Vagina (tissue), 2 donors: ENCODE measurements at places on chromosomes 7 and 10.
A peak's percentile ranks its signal among the peaks of the same experiment; 100 is the strongest.

GRCh38 chr10:17213646-17214349 lies 12.3 kb upstream of the TRDMT1 start:
- DNase-seq, result no peak

DNA sequence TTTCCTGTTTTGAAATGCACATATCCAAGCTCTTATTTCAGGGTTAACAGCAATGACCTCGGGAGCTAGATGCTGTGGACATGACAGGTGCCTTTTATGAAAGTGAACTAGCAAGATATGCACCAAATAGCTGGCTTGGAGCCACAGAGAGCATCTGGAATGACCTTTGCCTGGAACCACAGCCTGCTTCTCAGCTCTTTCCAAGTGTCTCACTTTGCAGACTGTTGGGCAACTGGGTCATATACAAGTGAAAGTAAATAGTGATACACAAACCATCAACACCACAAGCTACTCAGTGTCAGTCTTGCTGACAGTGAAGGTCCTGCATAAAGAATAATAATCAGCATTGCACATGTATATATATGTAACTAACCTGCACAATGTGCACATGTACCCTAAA lies 183.5 kb downstream of the RNF133 start:
- no peak for DNase-seq

- peak; percentile 96 for DNase-seq
Observed at GRCh38 chr10:132464256-132465192, 67.5 kb downstream of the PWWP2B start.

DNA sequence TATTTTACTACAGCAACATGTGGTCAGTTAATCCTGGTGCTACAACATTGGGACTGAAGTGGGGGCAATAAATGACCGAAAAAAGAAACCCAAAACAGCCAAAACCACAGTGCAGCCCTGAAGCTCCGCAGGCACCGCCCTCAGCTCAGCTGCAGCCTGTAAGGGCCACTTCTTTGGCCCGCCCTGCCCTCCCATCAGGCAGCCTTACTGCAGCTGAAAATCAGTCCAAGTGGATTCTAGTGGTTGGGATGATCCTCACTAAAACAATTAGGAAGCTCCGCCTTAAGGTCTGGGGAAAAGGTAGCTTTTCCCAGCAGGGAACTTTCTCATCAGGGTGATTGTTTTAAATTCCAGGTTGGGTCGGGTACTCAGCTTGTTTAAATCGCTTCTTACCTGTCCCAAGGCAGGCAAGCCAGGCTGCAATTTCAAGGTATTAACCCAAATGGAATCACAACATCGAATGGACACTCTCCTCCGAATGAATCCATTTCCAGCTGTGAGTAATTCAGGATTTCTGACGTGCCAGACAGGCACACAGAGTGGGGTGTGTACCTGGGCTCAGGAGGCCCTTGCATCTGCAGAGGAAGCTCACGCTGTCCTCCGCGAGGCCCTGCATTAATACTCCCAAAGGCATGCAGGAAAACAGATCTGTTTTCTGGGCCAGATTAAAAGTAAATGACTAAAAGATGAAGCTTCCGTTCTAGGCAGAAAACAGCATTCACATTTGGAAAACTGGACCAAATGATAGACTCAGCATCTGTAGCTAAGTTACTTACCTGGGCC lies 104.3 kb downstream of the CREB5 start:
- no peak for DNase-seq

DNA sequence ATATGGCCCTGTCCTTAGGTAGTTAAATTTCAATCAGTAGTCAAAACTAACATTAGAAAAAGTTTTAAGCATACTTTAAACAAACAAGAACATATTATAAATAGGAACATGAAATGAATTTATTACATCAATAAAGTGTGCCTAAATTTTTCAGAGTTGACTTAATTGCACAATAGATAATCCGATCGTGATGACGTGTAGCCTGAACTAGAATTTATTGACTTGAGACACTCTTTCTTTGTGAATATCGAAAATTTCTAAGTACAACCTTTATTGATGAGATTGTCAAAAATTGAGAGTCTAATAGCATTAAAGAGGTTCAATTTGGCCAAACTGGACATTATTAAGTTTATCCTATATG lies 56.0 kb downstream of the CALD1 start:
- DNase-seq, result no peak

- DNase-seq, result no peak
Observed at GRCh38 chr7:151334628-151335027, 7.0 kb upstream of the NUB1 start.

DNA sequence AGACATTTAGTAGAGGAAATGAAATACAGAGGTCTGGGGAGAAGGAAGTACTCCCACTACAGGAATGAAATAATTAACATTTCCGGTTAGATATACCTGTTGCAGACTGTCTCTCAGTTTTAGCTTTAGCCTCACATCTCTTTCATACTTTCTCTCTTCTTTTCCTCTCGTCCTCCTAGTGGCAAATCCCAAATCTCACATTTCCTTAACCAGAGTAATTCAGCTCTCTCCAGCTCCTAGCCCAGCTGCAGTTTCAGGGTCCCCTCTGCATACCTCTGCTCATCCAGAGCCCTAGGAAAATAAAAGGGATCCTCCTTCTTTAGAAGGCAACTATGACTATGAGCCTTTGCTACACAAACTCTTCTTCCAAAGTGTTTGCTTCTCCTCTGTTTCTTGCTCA lies 643.2 kb downstream of the PHTF2 start:
- DNase-seq, result no peak

- no peak for DNase-seq
Observed at GRCh38 chr7:158976468-158976848, 120.1 kb downstream of the DYNC2I1 start.

DNA sequence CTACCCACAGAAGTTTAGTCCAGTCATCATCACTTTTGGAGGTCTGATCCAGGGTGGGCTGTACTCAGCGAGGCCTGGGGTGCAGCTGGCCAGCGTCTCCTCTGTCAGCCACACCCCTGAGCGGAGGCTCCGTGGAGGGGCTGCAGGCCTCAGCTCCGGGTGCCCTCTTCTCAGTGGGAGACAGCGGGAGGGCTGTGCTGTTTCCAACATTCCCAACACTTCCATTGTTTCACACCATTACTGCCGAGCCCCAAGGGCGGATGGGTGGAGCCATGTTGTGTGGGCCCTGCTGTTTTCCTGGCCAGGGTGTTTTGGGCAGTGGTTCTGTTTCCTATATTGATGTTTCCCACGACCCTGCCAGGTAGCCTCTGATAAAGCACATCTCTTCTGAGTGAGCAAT lies 95.0 kb downstream of the MKI67 start:
- DNase-seq, result no peak

GRCh38 chr7:55310287-55311025 lies 54.7 kb upstream of the LANCL2 start:
- no peak for DNase-seq

- DNase-seq, result no peak
Observed at GRCh38 chr10:84336406-84337090, 8.2 kb downstream of the CCSER2 start.

- DNase-seq, result no peak
Observed at GRCh38 chr7:94838717-94839116, 68.7 kb upstream of the PPP1R9A start.

- peak; percentile 98 for DNase-seq
Observed at GRCh38 chr10:4663162-4663992, 162.6 kb upstream of the AKR1E2 start.

DNA sequence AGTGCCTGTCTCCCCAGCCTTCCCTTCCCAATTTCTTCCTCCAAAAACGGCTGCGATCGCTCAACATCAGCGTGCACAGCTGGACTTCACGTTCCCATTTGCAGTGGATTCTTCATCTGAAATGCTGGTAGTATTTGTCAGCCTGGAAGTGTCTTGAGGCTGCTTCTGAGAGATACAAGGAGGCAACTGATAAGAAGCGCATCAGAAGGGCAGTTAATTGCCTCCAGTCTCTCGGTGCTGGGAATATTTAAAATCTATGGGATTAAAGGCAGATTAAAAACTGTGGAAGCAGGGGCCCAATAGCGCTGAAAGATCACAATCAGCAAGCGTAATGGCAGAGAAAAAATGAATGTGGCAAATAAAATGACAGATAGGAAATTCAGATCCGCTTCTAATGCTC lies 450.0 kb downstream of the GATA3 start:
- DNase-seq, result no peak

DNA sequence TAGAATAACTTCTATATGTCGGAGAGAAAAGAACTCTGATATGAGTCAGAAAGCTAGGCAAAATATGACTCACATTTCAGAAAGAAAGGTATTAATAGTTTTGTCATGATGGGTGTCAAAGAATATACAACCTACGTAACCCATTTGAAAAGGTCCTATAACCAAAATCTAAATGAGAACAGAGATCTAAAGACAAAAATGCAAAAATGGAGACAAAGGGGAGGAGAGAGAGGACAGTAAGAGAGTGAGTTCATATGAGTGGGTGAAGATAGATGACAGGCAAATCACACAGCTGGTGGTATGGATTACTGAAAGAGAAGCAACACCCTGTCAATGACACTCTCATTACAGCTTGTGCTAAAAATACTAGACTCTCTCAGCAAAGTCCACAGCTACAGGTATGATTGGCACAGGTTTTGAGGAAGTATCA lies 25.6 kb downstream of the ANKMY2 start:
- DNase-seq, result no peak

- DNase-seq, result no peak
Observed at GRCh38 chr10:124072106-124072505, 21.3 kb downstream of the CHST15 start.

DNA sequence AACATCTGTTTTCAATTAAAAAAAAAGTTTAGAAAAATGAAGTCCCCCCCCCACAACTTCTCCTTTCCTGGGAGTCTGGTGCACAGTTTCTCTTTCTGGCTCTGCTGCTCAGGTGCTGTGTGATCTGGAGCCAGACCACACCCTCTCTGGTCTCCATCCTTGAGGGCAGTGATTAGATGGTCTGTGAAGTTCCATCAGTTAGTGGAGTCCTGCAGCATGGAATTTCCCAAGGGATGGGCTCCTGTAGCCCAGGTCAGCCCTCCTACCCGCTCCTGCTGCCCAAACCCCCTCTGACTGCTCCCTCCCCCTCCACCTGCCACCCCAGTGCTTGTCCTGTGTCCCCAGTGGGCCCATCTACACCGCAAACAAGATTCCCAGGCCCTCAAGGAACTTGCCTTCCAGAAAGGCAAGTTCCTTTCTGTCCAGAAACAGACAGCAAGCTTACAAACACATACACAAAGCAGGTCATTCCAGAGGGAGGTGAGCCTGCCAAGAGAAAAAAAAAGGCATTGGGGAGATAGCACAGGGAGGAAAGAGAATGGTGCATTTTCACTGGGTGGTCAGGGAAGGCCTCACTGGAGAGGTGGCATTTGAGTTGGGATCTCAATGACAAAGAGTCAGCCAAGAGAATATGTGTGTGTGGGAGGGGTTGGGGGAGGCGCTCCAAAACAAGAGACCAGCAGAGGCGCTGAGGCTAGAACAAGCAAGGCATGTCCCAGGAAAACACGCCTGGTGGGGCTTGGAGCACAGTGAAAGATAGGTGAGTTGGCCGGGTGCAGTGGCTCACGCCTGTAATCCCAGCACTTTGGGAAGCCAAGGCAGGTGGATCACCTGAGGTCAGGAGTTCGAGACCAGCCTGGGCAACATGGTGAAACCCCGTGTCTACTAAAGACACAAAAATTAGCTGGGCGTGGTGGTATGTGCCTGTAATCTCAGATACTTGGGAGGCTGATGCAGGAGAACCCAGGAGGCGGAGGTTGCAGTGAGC lies 49.5 kb upstream of the SLC29A3 start:
- DNase-seq, result no peak

GRCh38 chr7:90715067-90715466 lies 118.9 kb downstream of the CDK14 start:
- no peak for DNase-seq

DNA sequence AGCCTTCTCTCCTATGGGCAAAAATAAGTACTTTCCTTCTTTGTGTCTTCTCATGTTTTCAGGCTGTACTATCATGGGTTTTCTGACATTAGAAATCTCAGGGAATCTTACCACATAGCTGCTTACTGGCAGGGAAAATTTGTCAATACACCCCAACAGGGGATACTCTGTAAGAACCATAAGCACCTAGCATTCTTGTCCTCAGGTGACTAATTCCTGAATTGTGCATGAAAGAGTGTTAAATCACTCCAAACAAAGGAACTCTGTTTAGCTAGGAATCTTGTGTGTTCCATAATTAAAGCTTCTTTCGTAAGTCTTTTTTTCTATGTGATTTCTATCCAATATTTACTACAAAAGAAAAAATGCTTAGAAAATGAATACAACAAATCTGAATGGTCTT lies 206.7 kb upstream of the POT1 start:
- no peak for DNase-seq

- DNase-seq, result no peak
Observed at GRCh38 chr7:100556541-100556940, 17.2 kb downstream of the SAP25 start.

GRCh38 chr10:101495324-101495925 lies 92.6 kb downstream of the POLL start:
- no peak for DNase-seq

DNA sequence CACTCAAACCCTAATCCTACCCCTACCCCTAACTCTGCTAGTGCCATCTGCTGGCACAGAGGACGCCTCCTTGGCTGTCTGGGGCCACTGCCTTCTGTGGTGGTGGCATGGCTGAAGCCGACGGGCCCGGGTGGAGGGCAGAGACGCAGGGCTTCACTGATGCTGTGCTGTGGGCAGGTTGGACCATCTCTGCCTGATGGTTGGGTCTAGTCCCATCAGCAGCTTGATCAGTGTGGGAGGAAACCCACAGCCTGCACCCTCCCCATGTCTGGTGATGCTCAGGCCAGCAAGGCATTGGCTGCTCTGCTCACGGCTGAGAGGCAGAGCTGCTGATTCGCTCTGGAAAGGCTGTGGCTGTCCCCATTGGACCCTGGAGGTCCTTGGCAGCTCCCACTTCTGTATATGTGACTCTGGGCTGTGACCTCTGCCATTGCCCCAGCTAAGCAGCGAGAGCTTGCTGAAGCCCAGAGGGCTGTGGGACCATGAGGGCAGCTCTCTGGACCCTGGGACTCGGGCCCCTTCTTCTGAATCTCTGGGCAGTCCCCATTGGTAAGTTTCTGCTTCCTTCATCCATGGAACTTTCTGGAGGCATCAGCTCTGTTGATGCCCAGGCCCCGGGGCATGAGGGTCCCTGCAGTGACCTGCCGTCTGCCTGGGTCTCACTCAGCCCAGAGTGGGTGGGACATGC lies at the start of gene SCART1:
Gene SCART1, plus strand, starts transcription at position 430 of the 688 bp plus-strand sequence. Its CDS starts 53 bp downstream, at position 483.
- DNase-seq, result no peak

DNA sequence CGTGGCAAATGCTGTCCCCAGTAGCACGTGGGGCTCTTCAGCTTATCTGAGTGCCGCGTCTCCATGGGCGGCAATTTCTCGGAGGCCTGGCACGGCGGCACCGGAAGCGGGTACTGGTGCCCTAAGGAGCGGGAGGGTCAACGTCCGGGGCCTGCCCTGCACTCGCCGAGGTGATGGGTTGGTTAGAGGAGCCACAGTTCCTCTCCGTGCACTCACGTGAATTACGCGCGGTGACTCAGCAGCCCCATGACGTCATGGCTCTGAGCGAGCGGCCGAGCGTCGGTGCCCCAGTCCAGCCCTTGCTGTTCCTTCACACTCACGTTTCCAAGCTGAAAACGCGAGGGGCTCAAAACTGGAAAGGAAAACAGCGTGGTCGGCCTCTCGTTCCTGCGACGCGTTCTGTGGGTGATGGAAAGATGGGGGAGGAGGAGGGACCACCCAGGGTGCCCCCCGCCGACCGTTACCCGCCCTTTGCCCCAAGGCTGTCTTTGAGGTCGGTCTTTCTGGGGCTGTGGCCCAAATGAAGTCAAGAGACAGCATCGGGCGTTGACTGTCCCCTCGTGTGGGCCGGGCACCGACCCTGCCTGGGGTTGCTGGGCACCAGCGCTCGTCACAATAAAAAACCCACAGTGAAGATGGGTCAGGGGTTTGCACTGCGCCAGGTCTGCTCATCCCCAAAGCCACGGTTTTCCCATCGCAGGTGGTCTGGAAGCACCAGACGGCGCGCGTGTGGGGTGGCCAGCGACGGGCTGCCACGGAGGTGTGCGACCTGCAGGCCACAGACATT lies 70.4 kb upstream of the CFAP46 start:
- no peak for DNase-seq
